ENCODE measurements at places on chromosomes 1 and 21.
A peak's percentile ranks its signal among the peaks of the same experiment; 100 is the strongest.

- no peak for DNase-seq
Observed at GRCh38 chr1:24727501-24728216, 17.6 kb upstream of the CLIC4 start.

- no peak for DNase-seq
Observed at GRCh38 chr1:5827516-5827915, 164.7 kb downstream of the NPHP4 start.

GRCh38 chr1:8055973-8056372 is 29.9 kb upstream of the ERRFI1 start:
- DNase-seq, result no peak

GRCh38 chr1:207920444-207921021 is 9.6 kb upstream of the CD34 start:
- no peak for DNase-seq

- DNase-seq, result peak; percentile 64
Observed at GRCh38 chr1:236451796-236452373, 57.8 kb downstream of the EDARADD start.

- DNase-seq, result no peak
Observed at GRCh38 chr1:11877074-11877473, 18.3 kb upstream of the NPPB start.

- no peak for DNase-seq
Observed at GRCh38 chr1:30166174-30166573, 557.2 kb downstream of the MATN1 start.

- no peak for DNase-seq
Observed at GRCh38 chr1:8666389-8667167, 150.9 kb downstream of the RERE start.

- no peak for DNase-seq
Observed at GRCh38 chr1:59805554-59805953, 9.2 kb upstream of the HOOK1 start.

GRCh38 chr1:230153641-230154296 is 86.7 kb downstream of the GALNT2 start:
- no peak for DNase-seq

DNA sequence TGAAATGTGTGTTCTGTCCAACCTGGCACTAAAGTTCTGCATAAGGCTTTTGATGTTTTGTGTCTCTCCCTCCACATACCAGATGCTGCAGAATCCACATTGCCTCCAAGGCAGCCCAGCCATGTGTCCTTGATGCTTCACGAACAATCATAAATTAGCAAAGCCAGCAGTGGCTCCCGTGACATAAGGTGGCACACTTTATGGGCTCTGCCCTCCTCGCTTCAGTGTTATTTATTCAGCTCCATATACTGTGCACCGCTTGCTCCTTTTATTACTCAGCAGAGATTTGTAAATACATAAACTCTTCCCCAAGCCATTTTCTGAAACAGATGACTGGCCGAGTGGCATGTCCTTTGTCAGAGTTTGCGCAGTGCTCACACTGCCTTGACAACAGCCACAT is 112.8 kb upstream of the SLC35F3 start:
- DNase-seq, result no peak
